Renal pelvis (tissue), 12 donors: ENCODE measurements at places on chromosomes 4 and X. TPM values are rescaled to one million over a fixed set of nuclear protein-coding genes. Genes with fewer than 3 reads are reported as not detected.

DNA sequence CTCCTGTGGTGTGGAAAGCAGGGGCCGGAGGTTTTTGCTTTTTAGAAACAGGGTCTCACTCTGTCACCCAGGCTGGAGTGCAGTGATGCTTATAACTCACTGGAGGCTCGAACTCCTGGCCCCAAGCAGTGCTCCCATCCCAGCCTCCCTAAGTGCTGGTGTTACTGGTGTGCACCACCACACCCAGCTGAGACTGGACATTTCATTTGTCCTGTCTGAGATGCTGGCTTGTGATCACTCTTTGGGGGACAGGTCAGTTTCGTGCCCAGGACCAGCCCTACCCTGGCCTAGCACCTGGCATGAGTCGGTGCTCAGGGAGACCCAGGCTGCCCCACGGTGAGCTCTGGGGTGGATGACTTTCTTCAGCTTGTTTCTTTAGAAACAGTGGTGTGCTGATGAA, 11.3 kb downstream of the PSAPL1 start:
- DNase-seq, result no peak

GAGE12J gene
- not detected for polyA plus RNA-seq

MAGEC1 gene
- polyA plus RNA-seq, result not detected

DNA sequence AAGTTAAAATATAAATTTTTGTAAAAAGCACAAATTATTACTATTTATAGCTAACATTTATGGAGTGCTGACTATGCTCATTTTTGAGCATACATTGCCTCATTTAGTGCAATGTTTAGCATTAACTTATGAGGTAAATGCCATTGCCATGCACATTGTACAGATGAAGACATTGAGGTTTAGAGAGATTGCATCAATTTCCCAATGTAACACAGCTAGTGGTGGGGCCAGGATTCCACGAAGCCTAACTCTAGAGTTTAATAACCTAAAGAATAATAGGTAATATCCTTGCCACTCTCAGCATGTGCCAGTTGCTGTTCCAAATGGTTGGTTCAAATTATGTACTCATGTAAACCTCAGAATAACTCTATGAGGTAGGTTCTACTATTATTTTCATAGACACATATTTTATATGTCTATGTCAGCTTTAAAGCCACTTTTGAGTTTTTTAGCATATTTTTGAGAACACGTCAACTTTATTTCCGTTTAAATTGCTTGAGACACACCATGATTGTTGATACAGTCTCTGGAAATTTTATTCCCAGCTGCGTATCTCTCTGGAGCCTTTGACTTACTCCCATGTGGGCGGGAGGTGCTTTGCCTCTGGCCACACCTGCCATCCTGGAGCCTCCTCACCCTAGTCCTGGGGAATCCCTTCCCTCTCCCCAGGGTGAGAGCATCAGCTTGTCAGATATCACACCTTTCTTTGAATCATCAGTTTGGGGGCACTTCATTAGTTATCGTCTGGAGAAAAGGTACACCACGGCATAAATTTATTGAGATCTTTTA, 10.8 kb upstream of the ADH1A start:
- no peak for DNase-seq

DNA sequence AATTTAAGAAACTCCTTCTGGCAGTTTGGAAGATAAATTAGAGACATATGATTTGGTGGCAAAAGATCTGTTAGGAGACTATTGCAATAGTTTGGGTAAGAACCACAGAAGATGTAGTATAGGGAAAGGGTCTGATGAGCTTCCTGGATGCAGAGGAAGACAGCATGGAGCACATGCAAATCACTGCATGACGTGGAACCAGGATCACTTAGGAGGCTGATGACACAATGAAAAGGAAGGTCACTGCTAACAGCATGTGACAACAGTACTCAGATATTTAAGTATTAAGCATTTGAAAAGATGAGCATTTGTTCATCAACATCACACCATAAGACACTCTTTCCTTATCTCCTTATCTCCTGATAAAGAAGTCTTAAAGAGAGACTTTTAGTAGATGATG, 167.8 kb upstream of the LDB2 start:
- no peak for DNase-seq

GRCh38 chr4:138775890-138776289, 239.7 kb upstream of the NOCT start:
- no peak for DNase-seq

DNA sequence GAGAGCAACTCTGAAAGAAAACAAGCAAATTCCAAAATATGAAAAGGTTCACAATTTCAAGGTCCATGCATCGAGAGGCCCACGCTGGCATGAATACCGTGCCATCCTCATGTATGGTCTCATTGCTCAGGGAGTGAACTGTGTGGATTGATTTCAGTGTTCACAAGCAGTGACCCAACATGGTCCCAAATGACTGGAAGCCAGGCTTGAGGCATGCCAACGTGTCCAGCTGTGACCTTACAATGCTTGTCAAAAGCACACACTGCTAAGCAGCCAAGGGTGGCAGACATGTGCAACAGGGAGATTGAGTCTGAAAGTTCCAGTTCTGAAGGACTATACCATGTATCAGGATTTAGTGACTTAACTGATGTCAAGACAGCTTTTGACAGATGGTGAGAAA, 58.7 kb upstream of the CLDN24 start:
- DNase-seq, result no peak

GRCh38 chr4:171538601-171539100, 274.6 kb upstream of the GALNTL6 start:
- DNase-seq, result no peak

- no peak for DNase-seq
These were observed 305.4 kb upstream of the F9 start for GRCh38 chrX:139224953-139225665.

KCNE5 gene
- polyA plus RNA-seq, result 2.6 TPM
